ENCODE measurements at places on chromosomes 7 and 10.

DNA sequence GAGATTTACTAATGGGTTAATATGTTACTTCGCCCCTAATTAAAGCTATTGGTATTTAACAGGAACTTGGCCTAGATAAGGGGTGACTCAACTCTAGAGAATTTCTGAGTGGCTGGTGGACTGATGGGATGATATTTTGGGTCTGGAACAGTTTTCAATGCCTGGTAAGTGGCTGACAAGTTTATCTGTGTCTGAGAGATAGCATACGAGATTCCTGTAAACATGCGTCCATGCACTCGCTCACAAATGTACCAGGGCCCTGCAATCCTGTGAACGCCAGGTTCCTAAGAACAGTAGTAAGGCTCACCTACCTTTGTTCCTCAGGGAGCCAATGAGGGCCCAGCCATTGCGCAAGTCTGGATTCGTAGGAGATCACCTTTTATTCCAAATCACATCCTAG, 683.8 kb upstream of the ANKRD30A start:
- DNase-seq, result no peak

- DNase-seq, result no peak
These were observed 19.8 kb downstream of the VOPP1 start for GRCh38 chr7:55552320-55553023.

- no peak for DNase-seq
These were observed 12.3 kb upstream of the MYPN start for GRCh38 chr10:68096913-68097516.

GRCh38 chr10:5595994-5596471, 70.4 kb downstream of the ASB13 start:
- DNase-seq, result no peak

DNA sequence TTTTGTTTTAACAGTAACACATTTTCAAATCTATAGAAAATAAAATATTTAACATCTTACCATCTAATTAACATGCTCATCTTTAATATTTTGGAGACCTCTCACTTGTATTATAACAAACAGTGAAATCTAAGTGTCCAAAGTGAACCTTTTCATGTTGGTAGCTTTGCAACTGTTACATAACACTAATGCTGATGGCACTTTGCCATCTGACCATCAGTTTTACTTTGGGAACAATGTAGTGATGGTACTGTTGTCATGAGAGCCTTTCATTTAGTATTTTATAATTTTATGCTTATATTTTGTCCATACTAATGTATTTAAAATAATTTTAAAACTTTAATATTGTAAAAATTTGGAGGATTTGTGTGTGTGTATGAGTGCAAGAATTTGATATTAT, 1017.0 kb upstream of the KCND2 start:
- no peak for DNase-seq

DNA sequence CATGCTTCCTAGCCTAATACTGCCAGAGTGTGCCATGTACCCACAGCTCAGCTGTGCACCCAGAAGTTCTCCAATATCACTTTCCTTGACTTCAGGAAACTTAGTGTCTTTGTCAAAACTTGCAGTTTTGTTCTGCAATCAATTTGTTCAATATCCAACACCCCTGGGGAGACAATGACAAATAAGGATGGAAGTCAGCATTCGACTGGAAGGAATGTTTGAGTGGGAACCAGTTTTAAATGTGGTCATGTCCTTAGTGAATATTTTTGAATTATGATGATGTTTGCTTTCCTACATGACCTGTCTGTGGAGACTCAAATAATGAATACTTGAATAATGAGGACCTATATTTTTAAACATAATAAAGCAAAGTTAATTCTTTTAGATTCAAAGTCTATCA, 112.0 kb downstream of the ANK3 start:
- no peak for DNase-seq

- no peak for DNase-seq
These were observed 214.2 kb upstream of the ADO start for GRCh38 chr10:62590306-62590705.

GRCh38 chr7:133354546-133355324, 101.9 kb downstream of the EXOC4 start:
- no peak for DNase-seq

DNA sequence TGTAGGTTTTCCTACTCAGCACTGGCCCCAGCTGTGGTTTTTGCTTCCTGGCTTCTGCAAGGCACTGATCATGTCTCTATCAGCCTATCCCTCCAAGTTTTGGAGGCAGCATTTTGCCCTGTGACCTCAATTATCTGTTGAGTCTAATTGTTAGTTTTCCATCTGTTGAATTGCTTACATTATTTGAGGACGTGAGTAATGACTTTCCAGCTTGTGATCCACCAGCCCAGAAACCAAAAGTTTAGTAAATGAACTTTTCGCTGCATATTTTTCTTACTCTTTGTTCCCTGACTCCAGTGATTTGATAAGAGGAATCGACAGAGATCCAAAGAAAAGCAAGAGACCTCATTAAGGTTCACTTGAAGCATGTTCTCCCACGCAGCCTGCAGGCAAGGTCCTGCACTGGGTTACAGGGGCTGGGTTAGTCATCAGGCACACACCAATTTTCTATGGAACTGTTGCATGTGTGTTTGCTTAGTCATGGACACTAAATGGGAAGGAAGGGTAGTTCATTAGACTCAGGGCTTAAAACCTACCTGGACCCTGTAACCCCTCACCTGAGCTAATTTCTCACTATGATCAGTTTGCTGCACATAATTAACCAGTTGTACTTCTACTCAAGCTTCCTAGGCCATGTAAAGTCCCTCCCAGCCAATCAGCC, 57.2 kb downstream of the AKR1E2 start:
- no peak for DNase-seq

DNA sequence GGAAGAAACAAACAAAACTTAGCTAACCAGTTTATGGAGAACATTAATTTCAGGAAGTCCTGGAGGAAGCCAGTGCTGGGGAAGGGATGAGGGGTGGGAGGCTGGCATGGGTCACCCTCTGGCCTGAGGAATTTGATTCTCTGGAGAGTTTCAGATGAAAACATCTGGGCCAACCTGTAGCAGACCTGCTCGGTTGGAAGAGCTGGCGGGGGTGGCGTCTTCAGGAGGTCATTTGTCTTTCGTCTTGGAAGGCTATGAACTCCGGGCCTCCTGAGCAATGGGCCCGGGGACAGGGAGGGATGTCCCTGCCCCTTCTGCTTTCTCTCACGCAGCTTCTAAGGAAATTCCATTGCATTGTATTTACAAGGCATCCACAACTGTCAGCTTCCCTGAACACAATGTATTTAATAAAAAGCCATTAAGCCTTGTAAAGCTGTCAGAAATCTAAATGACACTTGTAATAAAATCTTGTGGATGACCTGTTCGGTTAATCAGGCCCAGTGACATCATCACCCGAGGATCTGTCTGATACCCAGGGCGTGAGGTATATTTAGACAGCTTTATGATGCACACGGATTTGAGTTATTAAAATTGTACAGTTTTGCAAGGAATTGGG, 250.5 kb downstream of the RAB11FIP2 start:
- no peak for DNase-seq

DNA sequence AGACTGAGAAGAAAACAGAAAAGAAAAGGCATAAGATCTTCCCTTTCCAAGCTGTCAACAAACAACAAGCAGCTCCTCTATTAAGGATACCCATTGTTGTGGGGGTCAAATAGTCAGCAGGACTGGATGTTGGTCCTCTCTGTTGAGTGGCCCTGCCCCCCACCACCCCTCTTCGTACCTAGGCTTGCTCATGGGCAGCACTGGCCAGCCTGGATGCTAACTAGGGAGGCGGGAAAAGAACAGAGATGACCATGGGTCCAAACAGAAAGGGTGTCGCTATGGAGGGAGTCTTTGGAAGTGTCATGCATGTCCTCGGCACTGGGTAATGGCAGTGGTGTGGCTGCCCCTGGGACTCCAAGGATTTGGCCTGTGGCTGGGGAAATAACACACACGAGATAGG, 45.6 kb downstream of the SPDYE5 start:
- no peak for DNase-seq

DNA sequence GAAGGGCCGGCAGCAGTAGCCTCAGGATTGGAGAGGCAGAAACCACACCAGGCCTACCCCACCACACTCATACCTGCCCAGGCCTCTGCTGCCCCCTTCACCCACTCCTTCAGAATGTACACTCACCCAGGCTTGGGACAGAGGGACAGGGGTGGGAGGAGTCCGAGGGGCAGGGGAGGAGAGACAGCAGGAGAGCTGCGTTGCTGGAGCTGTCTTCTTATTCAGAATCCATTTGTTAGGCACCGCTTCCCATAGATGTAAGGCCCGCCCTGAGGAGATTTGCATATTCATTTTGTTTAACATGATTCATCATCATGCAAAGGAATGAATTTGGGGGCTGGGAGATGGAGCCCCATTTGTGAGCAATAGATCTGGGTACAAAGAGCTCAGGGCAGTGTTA, 156.7 kb downstream of the CDH23 start:
- DNase-seq, result no peak

DNA sequence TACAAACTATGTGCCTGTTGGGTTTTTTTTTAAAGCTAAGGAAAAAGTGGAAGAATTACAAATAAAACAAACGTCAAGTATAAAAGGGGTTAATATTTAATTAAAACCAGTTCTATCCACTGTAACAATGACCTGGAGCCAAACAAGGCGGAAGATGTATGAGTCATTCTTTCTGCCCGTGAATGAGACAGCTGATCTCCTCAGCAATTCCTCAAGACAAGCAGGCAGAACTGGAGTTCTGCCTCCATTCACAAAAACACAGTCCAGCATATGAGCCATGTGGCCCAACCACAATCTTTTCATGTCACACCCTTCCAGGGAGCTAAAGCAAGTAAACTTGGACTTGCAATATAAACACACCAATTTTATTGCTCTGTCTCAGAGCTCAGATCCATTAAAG, 8.4 kb downstream of the ETV1 start:
- no peak for DNase-seq

GRCh38 chr7:107972941-107973376, 30.0 kb downstream of the LAMB1 start:
- no peak for DNase-seq

DNA sequence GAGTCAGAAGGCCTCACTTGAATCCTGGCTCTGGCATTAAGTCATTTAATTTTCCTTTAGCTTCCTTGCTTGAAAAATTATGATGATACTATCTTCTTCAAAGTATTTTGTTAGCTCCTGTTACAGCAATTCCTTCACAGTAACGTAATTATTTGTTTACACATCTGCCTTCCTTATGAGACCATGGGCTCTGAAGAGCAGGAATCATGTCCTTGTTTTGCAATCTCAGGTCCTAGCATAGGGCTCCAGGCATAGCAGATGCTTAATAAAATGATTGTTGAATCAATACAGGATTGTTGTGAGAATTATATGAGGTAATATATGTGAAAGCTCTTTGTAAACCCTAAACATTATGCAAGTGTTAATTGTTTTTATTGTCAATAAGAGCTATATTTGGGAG, 25.5 kb downstream of the KLHDC10 start:
- DNase-seq, result no peak

DNA sequence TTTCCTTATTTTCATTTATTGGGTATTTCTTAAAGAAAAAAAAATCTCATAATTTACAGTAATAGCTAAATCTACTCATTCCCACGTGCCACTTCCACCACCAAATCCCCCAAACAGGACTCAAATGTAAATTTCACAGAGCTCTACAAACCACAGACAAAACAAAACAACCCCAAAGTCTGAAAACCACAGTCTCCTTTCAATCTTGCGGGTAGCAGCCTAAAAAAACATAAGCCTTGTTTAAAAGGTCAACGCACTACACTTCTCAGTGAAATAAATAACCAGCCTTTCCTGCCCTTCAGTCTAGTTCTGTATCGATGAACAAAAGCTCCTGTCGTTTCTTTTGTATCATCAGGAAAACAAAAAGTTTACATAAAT, 121.8 kb upstream of the AFAP1L2 start:
- no peak for DNase-seq

DNA sequence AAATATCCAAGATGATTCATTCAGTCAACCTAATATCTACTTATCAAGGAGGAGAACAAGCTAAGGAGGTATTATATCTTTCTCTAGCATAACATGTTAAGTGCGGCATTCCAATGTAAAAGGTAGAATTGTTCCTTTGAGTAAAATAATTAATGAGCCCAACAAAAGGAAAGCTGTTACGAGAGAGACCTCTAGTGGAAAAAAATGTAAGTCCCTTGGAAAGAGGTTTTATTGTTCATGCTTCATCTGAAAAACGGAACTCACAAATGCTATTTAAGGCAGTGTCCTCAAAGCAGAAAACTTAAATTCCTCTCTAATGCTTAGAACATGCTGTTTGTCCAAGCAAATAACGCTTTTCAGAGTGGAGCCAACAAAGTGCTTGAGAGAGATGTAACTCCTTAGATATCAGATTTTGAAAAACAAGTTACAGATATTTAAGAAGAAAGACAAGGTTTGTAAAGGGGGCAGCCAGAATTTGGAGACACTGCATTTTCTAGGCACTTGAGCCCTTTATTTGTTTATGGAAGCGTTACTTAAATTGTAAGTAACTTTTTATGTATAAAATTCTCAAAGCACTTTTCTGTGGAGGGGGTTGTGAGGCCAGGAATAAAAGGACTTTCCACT, 119.9 kb downstream of the TFEC start:
- DNase-seq, result no peak

DNA sequence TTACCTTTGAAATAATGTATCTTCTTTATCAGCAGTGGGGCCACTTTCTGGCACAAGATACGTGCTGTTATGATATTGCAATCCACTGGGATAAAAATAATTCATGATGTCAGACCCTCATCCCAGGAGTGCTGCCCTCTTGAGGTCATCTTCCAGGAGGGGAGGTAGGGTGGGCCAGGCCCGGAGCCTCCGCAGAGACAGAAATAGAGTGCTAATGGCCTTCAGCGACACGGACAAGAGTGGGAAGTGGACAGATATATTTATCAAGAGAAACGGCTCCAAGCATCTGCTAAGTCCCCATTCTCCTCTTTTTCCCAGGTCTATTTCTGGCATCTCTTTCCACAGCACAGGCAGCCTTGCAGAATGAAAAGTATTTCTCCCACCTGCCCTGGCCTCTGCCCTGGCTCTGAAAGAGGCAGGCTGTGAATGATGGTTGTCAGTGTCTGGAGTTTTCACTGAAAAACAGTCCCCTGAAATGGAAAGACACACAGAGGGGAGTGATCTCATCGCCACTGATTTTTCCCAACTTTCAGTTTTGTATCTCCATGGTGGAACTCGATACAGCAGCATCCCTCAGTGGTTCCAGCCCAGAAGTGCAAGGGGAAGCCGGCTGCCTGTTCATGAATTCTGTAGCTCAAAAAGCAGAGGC, 251.7 kb upstream of the MYO3A start:
- DNase-seq, result no peak

GRCh38 chr10:43336641-43337318, 34.7 kb upstream of the FXYD4 start:
- DNase-seq, result no peak

GRCh38 chr10:10610171-10610570, 407.5 kb upstream of the CELF2 start:
- no peak for DNase-seq

DNA sequence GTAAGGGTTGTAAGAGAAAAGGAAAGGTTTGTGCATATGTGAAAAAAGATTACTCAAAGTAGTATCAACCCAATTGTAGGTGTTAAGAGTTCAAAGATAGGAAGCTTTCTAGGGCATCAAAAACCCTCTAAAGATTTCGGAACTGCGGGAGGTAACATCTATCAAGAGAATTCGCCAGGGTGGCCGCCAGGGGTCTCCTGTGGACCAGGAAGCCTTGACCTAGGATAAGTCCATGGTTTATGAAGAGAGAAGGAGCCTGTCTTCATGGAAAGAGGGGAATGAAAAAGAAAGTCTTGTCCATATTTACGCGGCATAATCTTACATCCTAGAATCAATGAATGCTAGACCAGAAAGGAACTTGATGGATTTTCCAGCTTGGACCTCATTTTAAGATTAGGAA, 140.7 kb upstream of the CALCR start:
- DNase-seq, result no peak
